Fibroblast of lung (primary cell): ENCODE measurements at places on chromosomes 2 and 18. TPM values are rescaled to one million over a fixed set of nuclear protein-coding genes. Genes with fewer than 3 reads are reported as not detected.

DNA sequence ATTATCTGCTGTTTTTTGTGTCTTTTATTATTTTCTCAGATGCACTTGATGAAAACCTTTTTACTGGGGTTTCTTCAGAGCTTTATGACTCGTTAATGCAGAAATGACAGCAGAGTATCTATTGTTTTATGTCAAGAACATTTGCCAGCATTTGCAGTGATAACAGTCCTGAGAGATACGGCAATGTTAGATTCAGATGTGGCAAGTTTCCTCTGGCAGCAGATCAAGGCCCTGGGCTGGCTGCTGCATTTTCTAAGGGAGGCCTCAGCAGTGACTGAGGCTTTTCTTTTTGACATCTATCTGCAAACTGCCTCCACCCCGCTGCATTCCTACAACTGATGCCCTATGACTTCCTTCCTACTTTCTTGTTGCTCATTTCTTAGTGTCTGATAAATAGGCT lies 40.2 kb downstream of the EFEMP1 start:
- DNase-seq = peak; percentile 62

TANC1 gene
- total RNA-seq = 30.8 and 41.9 TPM in 2 replicates

BOLA3 gene
- total RNA-seq = 19.5 and 28.2 TPM in 2 replicates

DNA sequence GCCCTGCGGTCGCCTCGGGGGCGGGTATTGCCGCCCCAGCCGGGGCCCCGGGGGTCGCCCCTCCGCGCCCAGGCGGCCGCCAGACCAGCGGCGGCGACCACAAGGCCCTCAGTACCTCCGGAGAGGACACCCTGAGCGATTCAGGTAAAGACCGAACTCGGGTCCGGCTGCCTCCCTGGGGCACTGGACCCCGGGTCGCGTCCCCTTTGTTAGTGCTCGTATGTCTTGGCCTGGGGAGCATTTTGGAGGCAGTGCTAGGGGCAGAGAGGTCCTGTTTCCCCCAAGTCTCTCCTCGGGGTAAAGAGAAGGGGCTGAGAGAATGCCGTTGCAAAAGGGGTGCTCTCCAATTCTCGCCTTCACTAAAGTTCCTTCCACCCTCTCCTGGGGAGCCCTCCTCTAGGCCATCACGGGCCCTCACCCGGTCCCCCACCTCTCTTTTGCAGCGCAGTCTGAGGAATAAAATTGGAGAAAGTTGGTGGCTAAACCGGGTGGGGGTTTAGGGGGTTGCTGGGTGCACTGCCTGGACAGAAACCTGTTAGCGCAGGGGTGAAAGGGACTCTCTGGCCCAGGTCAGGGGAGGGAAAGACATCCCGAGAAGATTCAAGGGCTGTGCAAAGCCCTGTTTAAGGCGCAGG lies 2.5 kb downstream of the MYCN start:
- no peak for DNase-seq

DNA sequence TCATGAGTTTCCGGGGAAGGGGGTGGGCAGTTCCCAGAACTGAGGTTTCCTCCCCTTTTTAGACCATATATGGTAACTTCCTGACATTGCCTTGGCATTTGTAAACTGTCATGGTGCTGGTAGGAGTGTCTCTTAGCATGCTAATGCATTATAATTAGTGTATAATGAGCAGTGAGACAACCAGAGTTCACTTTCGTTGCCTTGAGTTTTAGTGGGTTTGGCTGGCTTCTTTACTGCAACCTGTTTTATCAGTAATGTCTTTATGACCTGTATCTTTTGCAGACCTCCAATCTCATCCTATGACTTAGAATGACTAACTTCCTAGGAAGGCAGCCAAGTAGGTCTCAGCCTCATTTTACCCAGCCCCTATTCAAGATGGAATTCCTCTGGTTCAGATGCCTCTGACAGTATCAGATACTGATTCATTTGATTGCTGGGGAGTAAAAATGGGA lies 447.3 kb downstream of the XIRP2 start:
- DNase-seq = peak; percentile 5

DNA sequence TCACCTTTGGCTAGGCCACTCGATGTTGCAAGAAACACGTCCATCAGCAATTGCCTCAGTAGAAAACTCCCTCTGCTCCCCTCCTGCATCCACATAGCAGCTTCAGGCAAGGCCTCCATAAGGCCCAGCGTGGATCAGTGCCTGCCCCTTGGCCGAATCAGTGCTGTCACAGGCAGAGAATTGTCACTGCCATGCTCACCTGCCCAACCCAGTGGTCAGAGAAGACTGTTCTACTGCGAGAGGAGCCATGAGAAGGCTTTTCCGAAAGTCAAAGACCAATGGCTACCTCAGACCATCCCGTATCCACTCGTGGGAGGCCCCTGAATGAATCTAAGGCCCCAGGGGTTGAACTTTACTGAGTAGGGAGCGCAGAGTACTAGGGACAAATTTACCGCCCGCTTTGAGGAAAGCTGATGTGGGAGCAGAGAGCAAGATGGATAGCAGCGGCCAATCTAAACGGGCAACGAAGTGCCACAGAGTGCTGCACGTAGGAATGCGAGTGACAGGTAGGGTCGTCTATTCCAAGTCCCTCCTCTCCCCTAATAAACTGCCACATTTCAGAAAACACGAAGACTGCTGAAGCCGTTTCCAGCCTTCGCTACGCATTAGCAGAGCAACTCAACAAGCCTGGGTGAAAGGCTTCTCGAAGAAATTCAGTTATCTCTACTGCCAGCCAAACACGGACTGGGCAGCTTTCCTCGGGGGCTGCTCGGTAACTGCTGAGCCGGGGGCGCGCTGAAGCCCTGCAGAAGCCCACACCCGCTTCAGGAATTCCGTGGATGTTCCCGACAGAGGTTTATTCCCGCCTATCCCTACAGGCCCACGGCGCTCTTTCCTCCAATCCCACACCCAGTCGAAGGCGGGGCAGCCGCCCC lies 968 bp upstream of the RALBP1 start:
- DNase-seq = no peak

DNA sequence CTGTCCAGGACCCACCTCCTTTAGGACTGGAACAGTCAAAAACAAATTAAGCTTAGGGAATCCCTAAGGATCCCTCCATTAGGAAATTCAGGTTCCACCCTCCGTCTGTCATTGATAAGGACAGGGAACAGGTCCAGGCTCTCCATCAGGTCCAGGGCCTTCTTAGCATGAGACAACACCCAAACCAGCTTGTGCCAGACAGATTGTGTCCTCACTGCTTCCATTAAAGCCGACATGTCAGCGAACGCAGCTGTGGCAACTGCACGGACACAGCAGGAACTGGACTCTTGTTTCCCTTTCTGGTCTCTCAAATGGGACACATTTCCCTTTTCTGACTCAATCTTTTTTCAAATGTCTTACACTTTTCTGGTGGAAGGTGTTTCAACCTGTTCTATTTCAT lies 81.4 kb downstream of the BCL11A start:
- no peak for DNase-seq

ZNF2 gene
- total RNA-seq = 11.7 and 11.8 TPM in 2 replicates

GCG gene
- total RNA-seq = not detected in 2 replicates

DNA sequence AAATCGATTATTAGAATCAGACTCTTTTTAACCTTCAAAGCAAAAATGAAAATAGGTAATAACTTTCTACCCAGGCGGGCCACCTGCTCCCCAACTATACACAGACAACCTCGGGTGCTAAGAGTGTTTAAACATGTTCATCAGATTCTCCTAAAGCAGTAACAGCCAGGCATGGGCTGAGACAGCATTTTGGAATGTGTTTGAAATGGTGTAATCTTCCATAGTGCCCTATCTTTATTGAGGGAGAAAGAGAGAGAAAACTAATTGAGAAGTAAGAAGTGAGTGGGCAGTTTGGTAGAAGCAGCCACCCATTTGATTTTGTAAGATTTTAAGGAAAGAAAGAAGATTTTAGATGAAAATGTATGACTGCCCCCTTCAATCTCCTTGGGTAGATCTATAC lies 196.1 kb upstream of the CTAGE1 start:
- DNase-seq = peak; percentile 66

- no peak for DNase-seq
Observed at GRCh38 chr18:70276416-70277191, 12.2 kb upstream of the SOCS6 start.

- no peak for DNase-seq
Observed at GRCh38 chr18:10784596-10785202, 258.9 kb downstream of the NAPG start.

DNA sequence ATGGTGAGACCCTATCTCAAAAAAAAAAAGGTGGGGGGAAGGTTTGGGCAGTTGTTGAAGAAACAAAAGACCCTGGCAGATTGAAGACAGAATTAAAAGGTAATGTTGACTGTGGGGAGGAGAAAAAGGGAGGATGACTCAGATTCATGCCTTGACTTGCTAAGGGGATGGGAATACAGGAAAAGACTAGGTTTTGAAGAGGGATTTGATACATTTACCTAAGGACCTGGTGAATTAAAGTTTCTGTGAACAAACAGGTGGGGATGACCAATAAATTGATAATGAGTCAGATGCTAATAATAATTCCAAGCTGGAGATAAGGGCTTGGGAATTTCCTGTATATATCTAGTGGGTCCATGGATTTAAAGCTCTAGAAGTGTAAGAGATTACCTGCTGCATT lies 27.6 kb downstream of the TTR start:
- no peak for DNase-seq

DNA sequence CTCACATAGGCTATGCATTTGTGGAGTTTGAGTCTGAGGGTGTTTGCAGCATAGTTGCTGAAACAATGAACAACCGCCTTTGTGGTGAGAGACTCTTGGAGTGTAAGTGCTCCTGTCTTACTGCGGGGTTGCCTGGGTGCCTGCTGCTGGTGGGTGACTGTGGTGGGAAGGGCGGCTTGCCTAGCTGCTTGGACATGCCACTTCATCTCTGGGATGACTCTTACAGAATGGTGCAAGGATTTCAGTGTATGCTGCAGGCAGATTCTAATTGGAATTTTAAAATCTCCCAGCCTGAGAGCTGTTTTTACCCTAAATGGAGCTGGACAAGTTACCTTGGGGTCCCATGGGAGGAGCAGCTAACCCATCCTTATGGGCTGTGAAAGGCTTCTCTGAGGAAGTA lies 50.1 kb downstream of the CYP27C1 start:
- no peak for DNase-seq

GRCh38 chr2:121858369-121858768 lies 102.9 kb downstream of the TSN start:
- peak; percentile 9 for DNase-seq

STPG4 gene
- total RNA-seq = 0.26 and 0.33 TPM in 2 replicates

- DNase-seq = no peak
Observed at GRCh38 chr2:626491-627339, 50.5 kb downstream of the TMEM18 start.

- peak; percentile 33 for DNase-seq
Observed at GRCh38 chr2:58089081-58089480, 42.5 kb downstream of the VRK2 start.

GRCh38 chr18:49020621-49021021 lies 69.9 kb upstream of the SMAD7 start:
- peak; percentile 32 for DNase-seq

MCM6 gene
- total RNA-seq = 8.7 and 11.2 TPM in 2 replicates

SNORC gene
- total RNA-seq = 0.77 and 0.83 TPM in 2 replicates

DNA sequence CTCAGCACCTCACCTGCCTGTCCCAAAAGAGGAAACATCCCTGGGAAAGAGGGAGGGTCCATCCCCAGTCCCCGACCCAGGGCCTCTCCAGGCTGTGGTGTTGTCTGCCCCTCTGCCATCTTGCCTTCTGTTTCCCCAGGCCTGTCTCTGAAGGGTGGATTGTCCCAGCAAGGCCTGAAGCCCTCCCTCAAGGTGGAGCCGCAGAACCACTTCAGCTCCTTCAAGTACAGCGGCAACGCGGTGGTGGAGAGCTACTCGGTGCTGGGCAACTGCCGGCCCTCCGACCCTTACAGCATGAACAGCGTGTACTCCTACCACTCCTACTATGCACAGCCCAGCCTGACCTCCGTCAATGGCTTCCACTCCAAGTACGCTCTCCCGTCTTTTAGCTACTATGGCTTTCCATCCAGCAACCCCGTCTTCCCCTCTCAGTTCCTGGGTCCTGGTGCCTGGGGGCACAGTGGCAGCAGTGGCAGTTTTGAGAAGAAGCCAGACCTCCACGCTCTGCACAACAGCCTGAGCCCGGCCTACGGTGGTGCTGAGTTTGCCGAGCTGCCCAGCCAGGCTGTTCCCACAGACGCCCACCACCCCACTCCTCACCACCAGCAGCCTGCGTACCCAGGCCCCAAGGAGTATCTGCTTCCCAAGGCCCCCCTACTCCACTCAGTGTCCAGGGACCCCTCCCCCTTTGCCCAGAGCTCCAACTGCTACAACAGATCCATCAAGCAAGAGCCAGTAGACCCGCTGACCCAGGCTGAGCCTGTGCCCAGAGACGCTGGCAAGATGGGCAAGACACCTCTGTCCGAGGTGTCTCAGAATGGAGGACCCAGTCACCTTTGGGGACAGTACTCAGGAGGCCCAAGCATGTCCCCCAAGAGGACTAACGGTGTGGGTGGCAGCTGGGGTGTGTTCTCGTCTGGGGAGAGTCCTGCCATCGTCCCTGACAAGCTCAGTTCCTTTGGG lies 47.2 kb downstream of the BOLA3 start:
- DNase-seq = no peak

- no peak for DNase-seq
Observed at GRCh38 chr2:99342536-99342935, 5.3 kb downstream of the EIF5B start.
